Right ventricle myocardium superior (tissue), 1 donor: ENCODE measurements at places on chromosomes 4 and X.

GRCh38 chr4:154044742-154045485 is 256.0 kb upstream of the SFRP2 start:
- DNase-seq = no peak

GRCh38 chr4:35938936-35939335 is 305.4 kb downstream of the ARAP2 start:
- DNase-seq = no peak

DNA sequence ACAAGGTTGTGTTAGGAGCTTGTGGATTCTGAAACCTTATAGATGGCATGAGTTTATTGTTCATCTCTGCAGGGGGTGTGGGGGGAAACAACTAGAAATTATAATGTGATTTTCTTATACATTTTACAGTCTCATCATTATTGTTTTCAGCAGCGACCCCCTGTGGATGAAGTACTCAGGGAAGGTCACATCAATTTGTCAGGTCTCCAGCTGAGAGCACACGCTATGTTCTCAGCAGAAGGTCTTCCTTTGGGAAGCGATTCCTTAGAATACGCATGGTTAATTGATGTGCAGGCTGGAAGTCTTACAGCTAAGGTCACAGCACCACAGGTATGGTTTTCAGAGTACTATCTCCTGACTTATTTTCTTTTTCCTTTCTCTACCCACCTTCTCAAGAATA is 72.2 kb downstream of the BLTP1 start:
- no peak for DNase-seq

- no peak for DNase-seq
Measured at GRCh38 chrX:96480081-96480480, 204.6 kb upstream of the DIAPH2 start.

DNA sequence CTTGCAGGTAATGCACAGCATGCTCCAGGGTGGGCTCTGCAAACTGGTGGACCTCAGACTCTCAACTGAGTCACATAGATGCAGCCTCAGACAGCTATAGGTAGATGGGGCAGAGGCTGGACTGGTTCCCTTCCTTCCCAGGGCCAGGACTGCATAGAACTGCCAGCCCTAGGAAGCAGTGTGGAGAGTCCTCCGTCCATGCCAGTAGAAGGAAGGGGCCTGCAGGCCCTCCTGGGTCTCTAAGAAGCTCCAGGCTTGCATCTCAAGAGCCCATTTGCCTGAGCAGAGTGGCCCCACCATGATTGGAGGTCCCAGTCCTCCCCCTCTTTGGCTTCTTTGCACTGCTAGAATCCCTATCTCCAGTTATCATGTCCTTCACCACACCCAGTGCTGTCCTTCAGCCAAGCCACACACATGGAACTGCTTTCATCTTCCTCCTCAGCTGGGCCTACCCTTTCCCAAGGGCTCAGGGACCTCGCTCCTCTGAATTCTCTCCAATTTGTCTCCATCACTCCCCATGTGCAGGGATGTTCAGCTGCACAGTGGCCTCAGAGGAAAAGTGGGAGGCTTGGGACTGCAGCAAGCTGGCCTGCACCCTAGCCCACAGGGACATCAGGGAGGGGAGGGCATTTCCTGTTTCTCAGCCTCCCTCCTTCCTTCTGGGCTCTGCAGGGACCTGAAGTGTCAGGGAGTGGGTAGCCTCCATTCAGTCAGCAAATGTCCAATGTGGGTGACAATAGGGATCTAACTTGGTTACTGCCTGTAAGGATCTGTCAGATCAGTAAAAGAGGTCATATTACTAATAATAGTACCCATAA is 146.0 kb downstream of the PJA1 start:
- DNase-seq = no peak

GRCh38 chr4:153623491-153623890 is 60.6 kb upstream of the TLR2 start:
- no peak for DNase-seq

GRCh38 chr4:36997727-36998126 is 246.8 kb upstream of the NWD2 start:
- DNase-seq = no peak

- no peak for DNase-seq
Measured at GRCh38 chr4:15649914-15650545, 5.1 kb downstream of the FBXL5 start.

DNA sequence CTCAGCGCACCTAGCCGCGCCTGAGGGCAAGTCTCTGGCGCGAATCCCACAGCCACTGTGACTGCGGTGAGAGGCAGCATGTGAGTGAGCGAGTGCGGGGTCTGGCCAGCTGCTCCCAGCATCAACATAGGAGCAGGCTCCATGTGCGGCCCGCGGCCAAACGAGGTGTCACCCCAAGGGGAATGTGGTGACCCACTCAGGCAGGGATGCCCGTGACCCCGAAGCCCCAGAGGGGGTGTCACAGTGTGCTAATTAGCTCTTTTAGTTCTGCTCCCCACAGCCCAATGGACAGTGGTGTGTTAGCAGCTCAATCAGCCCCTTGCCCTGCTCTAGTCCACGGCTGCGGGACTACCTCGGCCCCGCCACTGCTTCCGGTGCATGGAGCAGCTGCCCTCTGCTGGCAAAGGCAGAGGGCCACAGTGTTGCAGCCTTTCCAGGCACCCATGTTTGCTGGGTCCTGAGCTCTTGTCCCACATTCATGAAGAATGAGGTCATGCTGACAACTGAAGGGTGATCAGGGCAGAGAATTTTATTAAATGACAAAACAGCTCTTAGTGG is 61.4 kb downstream of the AGA start:
- DNase-seq = no peak

DNA sequence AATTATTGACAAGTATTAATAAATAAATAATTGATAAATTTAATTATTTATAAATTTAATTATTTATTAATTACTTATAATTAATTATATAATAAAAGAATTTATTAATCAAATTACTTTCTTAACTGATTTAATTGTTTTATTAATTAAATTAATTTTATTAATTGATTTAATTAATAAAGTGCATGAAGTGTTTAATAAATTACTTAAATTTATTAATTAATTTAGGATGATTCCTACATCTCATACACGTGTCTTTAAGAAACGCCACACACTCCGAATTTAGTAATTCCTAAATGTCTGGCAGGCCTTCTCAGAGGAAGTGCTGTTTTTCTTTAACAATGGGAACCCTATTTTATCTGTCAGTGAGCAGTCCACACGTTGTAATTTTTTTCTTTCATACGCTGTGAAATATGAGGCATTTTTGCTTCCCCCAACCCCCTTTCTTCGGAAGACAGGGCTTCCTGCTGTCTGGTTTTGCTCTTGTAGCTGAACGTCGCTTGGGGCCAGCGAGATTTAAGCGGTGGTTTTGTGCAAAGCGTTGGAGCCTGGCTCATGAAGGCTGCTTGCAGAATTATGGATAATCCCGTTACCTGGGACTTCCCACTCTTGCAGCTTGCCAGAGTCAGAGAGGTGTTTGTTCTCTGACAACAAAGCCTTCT is 46.8 kb downstream of the CRLF2 start:
- DNase-seq = no peak

GRCh38 chr4:80386281-80386886 is 50.9 kb downstream of the CFAP299 start:
- DNase-seq = no peak

GRCh38 chr4:41006141-41006540 is 208.2 kb downstream of the APBB2 start:
- DNase-seq = no peak

GRCh38 chr4:116811730-116812129 is 273.6 kb downstream of the TRAM1L1 start:
- DNase-seq = no peak

DNA sequence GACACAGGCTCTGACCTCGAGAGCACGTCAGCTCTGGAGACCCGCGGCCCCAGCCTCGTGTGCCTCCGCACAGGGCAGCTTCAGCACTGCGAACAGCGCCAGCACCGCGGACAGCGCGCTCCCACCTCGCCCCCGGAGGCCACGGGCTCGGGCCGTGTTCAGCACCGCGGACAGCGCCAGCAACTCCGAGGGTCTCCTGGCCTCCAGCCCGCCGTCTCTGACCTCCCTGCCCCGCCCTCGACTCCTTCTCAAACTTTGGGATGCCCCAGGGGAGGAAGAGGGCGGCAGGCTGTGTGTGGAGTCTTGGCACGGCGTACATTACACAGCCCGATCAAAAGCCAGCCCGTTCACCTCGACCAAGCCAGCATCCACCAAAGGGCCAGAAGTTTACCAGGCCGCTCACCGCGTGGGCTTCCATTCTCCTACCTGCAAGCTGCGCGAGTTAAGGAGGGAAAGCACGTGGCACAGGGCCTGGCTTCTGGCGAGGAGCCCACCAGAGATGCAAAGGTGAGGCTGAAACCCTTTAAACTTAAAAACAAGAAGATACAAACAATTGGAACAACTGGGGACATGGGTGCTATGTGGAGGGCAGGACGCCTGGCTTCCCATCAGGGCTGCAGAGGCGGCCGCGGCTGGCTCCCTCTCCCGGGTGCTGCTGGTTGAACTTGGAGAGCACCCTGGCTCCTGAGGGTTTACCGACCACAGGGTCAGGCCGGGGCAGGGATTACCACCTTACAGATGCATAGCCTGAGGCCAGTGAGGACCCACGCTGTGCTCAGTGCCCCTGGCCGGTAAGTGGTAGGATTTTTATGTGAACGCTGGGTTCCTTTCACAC is 4.5 kb upstream of the NKX1-1 start:
- DNase-seq = peak; percentile 70

DNA sequence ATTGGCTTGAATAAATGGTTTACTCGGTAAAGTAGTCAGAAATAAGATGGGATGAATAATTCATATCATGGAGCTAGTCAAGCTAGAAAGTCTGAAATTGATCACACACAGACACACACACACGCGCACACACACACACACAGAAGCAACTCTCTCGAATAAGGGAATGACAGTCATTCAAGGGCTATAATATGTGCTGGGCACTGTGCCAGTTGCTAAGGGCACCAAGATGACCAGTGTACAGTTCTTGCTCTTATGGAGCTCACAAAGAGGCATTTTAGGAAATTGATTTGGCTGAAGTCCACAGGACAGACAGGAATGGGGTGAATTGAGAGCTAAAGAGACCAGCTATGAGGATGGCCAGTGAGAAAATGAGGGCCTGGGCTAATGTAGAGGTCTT is 34.2 kb upstream of the SH3D19 start:
- DNase-seq = no peak

- no peak for DNase-seq
Measured at GRCh38 chrX:107167163-107167921, 38.9 kb downstream of the NUP62CL start.

GRCh38 chrX:18047491-18047890 is 173.2 kb downstream of the BEND2 start:
- DNase-seq = no peak

GRCh38 chrX:134537179-134537955 is 77.4 kb downstream of the HPRT1 start:
- no peak for DNase-seq

DNA sequence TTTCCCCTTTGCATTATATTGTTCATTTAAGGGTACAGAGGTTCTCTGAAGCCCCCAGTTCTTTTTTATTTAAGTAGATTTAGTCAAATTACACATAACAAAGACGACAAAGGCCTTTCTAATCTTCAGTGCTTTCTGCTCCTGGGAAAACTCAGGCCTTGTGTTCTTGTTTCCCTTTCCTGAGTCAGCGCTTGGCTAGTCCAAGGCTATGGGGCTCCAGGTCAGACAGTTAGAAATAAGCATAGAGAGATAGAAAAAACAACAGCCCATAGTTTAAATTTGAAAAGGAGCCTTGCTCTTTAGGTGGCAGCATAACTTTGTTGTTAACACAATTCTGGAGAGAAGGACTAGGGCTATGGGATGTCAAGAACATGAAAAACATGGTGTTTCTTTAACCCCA is 97.3 kb downstream of the PPP1R2C start:
- DNase-seq = no peak

- DNase-seq = no peak
Measured at GRCh38 chrX:16386126-16386525, 218.8 kb downstream of the MAGEB17 start.
